ENCODE measurements at places on chromosomes 4 and X.
A peak's percentile ranks its signal among the peaks of the same experiment; 100 is the strongest.

GRCh38 chrX:7214251-7214650 is 66.3 kb upstream of the PUDP start:
- DNase-seq: no peak

DNA sequence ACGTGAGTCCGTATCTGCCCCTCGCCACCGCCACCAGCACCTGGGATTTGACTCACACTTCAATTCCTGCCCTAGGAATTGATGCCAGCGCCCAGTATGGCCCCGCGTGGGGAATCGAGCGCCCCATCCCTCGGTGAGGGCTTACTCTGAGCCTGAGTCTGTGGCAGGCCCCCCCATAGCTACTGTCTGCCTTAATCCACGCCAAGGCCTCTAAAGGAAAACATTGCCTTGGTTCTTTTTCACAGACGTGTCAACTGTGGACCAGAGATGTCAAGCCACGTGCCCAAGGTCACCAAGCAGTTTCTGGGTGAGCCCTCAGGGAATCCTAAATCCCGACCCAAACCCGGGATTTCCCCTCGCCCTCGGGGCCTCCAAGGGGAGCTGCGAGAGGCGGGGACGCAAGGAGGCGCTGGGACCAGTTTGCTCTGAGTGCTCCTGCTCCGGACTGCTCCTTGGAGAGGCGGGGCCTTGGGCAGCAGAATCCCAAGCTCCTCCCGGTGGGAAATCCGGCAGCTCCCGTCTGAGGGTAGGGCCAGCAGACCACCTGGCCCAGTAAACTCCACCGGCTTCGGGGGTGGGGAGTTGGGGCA is 12.9 kb downstream of the MSX1 start:
- DNase-seq: peak; percentile 48

DNA sequence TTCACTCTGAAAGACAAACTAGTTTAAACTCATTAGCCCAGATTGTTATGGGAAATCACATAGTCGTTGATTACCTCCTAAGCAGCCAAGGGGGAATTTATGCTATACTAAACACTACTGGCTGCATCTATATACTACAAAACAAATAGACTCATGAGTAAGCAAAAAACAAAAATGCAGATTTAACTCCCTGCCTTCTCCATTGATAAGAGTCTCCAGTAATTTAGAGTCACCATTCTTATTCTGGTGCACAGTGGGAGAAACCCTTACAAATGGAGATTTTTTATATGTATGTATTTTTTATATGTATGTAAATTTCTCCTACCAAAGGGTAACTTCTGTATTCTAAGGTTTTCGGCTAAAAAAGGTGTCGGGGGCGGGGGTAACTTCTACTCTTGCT is 126.6 kb downstream of the PLS3 start:
- no peak for DNase-seq

DNA sequence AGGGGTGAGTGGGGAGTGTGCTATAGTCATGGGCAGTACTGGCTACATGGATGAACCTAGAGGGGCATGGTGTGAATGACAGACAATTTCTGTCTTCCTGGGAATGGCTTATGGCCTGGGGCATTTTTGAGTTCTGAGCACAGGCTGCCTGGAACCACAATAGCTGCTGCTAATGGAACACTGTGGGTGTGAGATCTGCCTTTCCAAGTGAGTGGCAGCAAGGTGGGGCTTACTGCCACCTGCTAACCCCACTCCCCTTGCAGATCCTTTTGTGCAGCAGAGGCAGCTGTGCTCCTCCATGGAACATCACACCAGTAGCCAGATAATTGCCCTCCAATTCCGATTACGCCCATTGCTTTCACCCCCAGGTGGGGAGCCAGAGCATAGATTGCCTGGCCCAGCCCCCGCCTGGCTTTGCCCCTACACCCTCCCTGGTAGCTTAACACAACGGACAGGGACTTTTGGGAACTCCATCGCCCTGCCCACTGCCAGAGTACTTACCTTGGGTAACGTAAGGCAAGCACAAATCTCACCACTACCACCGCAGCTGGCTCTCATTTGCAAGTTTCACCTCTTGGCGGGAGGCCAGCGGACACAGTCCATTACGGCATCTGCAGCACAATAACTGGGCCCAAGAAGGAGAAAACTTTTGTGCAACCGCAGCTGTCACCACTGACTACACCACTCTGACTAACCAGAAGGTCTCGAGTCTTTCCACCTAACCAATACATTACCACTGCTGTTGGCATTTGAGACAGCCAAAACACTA is 421.2 kb upstream of the NWD2 start:
- peak; percentile 10 for DNase-seq

DNA sequence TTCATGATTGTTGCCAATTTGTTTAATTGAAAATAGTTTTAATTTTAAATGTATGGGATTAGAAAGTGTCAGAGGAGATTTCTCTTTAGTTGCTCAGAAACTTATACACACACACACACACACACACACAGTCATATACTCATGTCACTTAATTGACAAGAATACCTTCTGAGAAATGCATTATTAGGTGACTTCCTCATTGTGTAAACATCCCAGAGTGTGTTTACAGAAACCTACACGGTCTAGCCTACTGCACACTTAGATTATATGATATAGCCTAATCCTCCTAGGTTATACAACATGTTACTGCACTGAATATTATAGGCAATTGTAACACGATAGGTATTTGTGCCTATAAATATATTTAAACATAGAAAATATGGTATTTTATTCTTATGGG is 1327.4 kb downstream of the FSTL5 start:
- no peak for DNase-seq

GRCh38 chrX:132676561-132677186 is 187.8 kb upstream of the MBNL3 start:
- DNase-seq: peak; percentile 66

GRCh38 chr4:26083987-26084386 is 170.0 kb downstream of the SMIM20 start:
- peak; percentile 77 for DNase-seq

DNA sequence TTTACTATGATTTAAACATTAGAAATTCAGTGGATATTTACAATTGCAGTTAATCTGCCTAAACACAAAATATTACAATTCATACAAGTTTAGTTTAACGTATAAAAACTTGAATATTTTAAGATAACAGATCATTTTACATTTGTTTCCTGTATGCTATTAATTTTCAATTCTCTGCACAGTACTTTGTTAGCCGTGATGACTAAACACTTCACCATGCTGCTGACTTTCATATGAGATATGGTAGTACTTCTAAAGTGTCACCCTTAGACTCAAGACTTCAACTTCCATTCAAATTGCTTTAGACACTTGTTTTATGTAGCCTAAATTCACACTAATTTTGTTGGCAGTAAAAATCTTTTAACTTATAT is 1646.4 kb upstream of the ADGRL3 start:
- DNase-seq: no peak

- DNase-seq: no peak
Measured at GRCh38 chrX:57178605-57179004, 41.4 kb upstream of the SPIN2A start.

GRCh38 chr4:116016201-116016600 is 902.8 kb upstream of the NDST4 start:
- no peak for DNase-seq

- no peak for DNase-seq
Measured at GRCh38 chr4:8558080-8558960, 21.9 kb upstream of the GPR78 start.

DNA sequence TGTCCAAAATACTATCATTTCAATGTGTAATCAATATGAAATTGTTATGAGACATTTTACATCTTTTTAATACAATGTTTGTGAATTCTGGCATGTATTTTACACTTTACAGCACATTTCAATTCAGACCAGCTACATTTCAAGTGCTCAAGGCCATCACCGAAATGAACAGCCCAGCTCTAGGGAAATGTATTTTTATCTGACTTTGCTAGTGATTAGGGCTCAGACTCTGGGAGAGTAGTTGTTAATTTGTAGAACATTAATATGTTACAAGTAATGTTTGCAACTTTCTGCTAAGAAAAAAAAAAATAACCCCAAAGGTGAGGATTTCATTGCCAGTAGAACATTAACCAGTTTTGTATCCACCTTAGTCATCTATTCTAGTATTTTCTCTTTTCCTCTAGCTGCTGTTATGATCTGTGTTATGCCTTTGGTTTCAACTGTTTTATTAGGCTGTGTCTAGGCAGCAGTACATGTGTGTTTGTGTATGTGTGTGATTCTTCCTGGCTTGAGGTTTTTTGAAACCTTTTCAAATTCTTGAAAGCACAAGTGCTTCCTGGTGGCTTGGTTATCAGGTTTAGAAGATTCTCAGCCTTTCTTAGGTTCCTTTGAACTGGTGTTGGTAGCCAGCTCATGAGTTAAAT is 125.9 kb downstream of the NSUN7 start:
- no peak for DNase-seq

- DNase-seq: no peak
Measured at GRCh38 chr4:125594056-125594602, 279.4 kb downstream of the FAT4 start.

DNA sequence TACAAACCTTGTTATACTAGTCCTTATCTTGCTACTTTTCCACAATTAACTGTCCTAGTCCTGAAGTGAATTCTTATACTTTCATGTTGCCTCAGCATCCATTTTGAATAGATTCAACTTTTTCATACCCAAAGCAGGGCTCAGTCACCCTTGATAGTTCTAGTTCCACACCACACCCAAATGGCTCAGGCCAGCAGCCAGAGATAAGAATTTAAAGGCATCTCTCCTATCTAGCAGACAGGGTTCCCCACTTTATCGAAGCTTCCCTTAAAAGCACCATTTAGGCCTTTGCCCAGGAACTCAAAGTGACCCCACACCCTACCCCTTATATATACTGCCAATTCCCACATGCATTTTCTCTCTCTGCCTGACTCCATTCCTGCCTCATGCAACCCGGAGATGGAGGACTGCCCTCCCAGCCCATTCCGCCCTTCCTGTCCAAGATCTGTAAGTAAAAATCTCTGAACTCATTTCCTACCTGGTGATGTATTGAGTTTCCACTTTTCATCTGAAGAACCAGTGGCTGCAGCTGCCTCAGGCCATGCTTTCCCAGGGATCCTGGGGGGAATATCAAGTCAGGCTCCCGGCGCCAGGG is 63.7 kb upstream of the TXK start:
- DNase-seq: no peak

DNA sequence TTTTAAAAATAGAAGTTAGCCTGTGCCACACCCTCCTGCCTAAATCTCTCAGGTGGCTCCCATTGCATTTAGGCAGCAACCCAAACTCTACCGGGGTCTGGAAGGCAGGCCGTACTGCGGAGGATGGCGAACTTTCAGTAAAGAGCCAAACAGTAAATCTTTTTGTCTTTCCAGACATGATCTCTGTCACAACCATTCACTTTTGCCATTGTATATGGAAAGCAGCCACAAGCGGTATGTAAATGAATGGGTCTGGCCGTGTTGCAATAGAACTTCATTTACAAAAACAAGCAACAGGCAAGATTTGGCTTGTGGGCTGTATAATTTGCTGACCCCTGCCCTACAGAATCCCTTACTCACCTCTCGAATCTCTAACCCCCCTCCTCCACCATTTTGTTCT is 3.3 kb downstream of the RADX start:
- no peak for DNase-seq

- DNase-seq: no peak
Measured at GRCh38 chr4:10006231-10006600, 15.1 kb downstream of the SLC2A9 start.

DNA sequence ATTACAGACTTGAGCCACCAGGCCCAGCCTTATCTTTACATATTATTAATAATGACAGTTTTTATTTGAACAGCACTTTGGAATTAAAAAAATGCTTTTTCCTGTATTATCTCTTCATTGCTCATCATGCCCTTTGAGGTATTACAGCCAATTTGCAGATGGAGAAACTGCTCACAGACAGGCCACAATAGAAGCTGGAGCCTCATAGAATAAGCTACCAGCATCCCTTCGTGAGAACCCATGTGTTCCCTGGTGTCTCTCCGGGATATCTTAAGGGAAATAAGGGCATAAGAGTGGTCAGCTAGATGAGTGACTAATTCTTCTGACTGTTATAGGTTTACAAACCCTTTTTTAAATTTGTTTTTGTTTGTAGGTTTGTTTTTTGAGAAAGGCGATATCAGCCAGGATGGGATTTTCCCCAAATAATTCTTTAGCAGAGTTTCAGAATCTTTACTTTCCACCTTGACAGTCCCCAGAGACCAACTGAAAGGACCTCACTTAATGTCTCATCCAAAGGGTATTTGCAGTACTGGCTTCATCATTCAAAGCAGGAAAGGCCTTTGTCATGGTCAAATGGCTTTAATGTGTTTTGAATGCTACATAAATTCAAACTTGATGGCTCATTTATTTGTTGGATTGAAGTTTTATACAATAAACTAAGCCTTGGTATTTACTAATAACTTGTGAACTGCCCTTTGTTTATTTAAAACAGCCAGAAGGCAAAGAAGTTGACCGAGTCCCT is 48.0 kb upstream of the SOD3 start:
- DNase-seq: no peak

- DNase-seq: no peak
Measured at GRCh38 chrX:105876658-105877057, 54.3 kb downstream of the NRK start.

DNA sequence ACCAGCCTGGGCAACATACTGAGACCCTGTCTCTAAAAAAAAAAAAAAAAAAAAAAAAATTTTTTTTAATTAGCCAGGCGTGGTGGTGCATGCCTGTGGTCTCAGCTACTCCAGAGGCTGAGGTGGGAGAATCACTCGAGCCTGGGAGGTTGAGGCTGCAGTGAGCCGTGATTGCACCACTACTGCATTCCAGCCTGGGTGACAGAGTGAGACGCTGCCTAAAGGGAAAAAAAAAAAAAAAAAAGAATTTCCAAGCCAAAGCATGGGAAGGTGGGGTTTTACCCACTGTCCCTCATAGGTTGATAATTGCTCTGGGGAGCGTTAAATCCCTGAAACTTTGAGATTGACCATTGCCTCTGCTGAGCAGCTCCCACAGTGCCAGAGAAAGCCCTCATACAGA is 427.5 kb downstream of the BCOR start:
- DNase-seq: no peak
